Effector CD8-positive, alpha-beta T cell (primary cell): ENCODE measurements at places on chromosomes 1 and 21.

- DNase-seq, result no peak
Measured at GRCh38 chr1:24554714-24555113, 1.2 kb upstream of the NCMAP start.

GRCh38 chr1:181152892-181153633, 64.6 kb downstream of the IER5 start:
- no peak for DNase-seq

DNA sequence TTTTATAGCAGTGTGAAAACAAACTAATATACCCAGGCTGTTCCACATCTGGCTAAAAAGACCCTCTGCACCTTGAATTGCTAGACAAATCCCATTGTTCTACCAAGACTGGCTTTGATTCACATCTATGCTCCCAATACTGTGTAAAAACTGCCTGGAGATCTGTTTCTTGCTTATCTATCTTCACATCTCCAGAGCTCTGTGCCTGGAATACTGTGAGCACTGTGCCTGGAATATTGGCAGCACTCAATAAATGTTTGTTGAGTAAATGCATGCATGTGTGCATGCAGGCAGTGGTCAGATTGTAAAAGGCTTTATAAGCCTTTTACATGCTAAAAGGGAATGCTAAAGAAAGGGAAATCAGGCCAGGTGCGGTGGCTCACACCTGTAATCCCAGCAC, 75.5 kb upstream of the APP start:
- no peak for DNase-seq

DNA sequence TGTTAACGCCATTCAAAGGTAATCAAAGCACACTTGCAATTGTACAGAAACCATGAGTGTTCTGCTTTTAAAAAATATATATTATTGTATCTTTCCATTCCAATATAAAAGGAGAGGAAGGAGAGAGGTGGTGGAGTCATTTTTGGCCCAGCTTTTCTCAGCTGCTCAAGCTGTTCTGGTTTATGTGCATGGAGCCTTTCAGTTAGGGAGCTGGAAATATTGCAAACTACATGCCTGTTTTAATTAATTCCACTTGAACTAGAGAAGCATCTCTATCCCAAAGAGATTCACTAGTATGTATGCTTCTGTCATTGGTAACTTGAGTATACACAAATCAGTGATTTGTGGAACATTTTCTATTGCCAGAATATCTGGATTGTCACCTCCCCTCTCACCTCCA, 28.5 kb upstream of the C1orf105 start:
- DNase-seq, result no peak

- no peak for DNase-seq
Measured at GRCh38 chr1:212967801-212968200, 17.5 kb downstream of the VASH2 start.

GRCh38 chr1:197618061-197618460, 157.2 kb downstream of the DENND1B start:
- DNase-seq, result no peak

- peak; percentile 46 for DNase-seq
Measured at GRCh38 chr1:108199781-108200686, at the start of gene SLC25A24. Gene SLC25A24 (minus strand): TSS chr1:108200343. CDS start chr1:108200138, 205 bp downstream.

- DNase-seq, result no peak
Measured at GRCh38 chr1:36528361-36529349, 45.9 kb upstream of the CSF3R start.

DNA sequence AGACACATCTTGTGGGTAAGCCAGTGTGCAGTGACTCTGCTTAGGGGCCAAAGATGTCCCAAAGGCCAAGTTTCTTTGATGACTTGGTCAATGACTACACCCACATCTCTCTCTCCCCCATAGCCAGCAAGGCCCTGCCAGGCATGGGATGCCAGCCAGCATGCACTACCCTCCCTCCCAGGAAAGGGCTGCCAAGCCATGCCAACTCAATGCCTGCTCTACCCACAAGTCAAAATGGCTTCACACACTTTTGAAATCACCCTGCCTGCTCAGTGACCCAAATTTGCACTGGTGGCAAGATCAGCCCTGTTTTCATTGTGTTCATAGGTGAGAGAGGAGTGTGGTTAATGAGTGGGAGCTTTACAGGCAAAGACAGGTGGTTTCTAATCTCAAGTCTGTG, 112.5 kb downstream of the MATN1 start:
- no peak for DNase-seq

- DNase-seq, result no peak
Measured at GRCh38 chr1:41353744-41354143, 7.5 kb upstream of the FOXO6 start.

DNA sequence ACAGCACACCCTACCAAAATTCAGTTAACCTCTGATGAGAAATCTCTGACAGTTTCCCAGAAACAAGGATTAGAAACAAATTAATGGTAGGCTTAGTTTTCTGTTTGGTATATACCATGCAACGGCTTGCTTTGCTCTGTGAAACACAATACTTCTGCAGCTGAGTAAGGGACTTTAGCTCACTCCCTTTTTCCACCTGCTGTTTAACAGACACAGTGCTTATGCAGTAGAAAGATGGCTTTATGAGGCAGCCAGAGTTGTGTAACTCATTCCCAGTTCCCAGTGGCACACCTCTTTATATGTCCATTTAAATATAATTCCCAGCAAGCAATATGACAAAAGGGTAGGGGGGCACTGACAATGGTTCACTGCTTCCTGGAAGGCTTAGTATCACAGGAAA, 124.0 kb downstream of the PIGK start:
- no peak for DNase-seq

DNA sequence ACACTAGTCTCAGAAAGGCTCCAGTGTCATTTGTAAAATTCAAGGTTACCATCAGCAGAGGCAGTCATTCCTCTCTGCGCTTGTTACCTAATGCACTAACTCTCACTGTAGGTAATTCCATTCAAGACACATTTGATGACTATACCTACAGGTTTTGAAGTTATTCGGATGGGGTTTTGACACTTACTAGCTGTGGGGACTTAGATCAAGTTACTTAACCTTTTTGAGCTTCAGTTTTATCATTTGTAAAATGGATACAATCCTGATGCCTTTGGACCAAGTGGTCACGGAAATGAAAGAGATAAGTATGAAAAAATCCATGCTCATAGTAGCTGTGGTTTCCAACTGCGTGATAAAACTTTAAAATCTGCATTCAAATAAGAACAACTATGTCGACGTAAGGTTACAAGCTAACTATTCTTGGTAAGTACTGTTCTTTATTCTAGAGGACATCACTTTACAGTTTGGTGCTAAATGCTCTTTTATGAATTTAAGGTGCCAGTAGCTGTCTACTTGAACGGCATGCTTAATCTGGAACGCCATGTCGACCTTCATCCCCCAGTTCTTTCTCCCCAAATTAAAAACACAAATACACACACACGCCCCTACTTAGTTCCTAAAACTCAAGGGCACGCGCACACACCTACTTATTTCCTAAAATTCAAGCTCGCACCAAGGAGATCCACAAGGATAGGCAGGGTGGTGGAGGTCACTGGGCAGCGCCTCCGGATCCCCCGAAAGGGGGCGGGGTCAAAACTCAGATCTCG, 550 bp upstream of the NFYC start:
- no peak for DNase-seq

- DNase-seq, result no peak
Measured at GRCh38 chr1:235552146-235552716, 48.0 kb upstream of the B3GALNT2 start.

GRCh38 chr1:109113590-109114341, at the start of gene ELAPOR1:
Gene ELAPOR1 (plus strand): TSS chr1:109114115. CDS start chr1:109114184, 69 bp downstream.
- peak; percentile 77 for DNase-seq

DNA sequence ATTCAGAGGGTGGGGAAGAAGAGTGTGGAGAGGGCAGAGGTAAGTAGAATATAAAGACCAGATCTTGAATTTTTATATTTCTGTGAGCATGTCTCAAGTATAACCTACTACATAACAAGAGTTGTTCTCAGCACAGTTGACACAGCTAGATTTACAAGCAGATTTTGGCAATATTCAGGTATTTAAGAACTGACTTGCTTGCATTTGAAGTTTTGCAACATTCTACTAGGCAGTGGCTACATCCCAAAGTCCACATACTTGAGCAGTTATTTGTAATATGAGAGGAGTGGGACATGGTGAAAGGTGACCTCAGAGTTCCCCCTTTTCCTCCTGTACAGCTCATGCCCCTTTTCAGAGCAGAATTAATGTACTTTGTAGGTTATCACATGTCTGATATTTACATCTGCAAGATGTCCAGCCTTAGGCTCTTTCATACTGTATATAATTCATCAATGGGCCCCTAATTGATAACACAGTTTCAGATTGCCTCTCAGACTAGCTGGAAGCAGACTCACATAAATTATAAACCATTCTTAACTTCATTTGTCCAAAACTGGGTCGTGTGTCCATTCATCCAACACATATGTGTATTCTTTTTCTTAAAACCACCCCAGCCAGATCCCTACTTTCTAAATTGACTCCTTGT, 136.7 kb upstream of the RAVER2 start:
- DNase-seq, result no peak

DNA sequence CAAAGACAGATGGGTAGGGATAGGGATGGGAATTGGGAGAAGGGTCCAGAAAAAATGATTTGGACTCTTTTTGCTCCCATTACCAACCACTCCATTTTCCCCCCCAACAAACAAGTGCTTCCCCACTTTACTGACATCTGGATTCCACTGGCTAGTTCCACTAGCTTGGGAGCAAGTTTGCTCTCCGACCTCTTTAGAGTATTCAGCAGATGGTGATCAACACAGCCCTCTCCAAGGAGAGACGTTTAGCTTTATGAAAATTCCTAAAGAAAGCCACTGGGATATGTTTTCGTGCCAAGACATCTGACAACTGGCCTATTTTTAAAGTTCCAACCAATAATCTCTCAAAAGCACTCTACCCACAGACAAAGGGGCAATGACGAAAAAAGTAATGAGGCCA, 50.3 kb downstream of the ITPKB start:
- DNase-seq, result no peak

DNA sequence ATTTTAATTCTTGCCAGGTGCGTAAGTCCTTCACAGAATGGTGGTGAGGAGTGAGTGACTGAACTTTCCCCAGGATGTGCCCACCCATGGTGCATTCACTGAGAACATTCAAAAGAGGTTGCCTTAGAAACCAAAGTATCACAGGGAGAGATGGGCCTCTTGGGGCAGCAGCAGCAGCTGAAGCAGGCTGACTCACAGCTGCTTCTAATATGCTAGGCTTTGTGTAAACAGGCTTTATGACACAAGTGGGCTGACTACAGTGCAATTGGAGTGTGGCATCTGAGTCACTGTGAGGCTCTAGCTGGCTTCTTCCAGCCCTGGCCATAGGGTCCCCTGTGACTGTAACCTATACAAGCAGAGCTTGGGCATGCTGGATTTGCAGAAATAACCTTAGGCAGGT, 12.6 kb downstream of the PIGP start:
- DNase-seq, result no peak

- DNase-seq, result no peak
Measured at GRCh38 chr1:3641046-3641760, 8.7 kb downstream of the WRAP73 start.

DNA sequence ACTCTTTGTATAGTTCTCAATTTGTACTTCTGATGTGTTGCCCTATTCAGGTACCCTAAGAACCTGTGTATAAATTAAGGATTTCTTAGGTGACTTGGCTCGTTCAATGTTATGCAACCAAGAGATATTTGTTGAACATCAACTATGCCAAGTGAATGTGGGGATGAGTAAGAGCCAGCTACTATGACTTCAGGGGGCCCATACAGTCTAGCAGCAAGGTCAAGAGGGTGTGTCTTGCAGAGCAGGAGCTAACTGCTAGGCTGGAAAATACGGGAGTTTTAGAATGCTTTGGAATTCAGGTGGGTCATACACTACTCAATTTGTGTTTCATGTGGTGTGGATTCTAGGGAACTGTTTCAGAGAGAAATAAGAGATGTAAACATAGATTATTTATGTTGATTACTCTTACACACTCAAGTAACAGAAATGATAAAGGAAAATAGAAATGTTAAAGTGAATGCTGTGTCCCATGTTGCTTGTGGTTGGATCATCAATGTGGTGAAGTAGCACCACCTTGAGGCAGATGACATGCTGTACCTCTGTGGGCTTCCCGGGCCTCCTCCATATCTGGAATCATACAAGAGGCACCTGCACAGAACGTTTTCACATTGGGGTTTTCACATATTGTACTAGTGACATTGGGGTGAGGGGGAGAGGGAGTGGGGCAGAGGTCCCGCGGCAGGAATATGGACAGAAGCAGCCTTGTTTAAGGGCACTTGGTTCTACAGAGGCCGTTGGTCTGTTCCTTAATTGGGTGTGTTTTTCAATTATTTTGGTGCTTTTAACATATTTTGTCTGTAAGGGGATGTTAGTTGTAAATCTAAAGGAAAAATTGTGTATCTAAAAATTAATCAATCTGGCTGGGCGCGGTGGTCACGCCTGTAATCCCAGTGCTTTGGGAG, 12.4 kb downstream of the ARPC5 start:
- no peak for DNase-seq

- no peak for DNase-seq
Measured at GRCh38 chr21:26168371-26168770, 2.2 kb downstream of the APP start.

DNA sequence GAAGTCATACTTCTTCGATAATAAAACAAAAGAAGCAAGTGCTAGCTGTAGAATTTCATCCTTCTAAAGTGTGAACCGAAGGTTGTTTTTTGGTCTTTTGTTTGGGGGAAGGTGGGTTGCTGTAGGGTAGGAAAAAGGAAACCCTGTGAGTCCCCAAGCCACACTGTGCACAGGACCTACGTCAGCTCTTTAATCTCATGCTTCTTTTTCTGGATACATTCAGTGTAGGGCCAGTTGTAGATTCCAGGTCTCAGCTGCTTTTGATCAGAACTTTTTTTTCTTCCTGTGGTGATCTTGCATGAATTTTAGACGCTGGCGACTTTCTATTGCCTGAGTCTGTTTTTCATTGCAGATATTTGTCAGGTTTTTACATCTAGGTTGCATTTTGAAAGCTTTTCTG, 40.2 kb downstream of the BCL9 start:
- DNase-seq, result no peak

GRCh38 chr1:40796939-40797667, 13.5 kb downstream of the KCNQ4 start:
- DNase-seq, result no peak

DNA sequence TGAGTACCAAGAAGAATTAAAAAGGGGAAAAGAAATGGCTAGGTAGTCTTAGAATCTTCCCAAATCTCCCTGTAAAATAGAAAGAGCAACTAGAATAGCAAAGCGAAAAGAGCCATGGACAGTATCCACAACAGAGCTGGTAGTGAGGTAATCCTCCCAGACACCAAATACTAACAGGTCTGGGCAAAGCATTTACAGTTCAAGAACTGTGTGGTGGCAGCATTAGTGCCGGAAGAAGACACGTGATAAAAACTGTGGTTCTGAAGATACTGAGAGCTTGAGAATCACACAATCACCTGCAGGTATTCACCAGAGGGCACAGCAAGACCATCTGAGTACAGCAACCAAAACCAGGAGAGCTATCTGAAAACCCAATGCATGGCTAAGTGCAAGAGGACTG, 31.8 kb upstream of the OLIG2 start:
- no peak for DNase-seq
